ENCODE measurements at places on chromosomes 1 and 21.

DNA sequence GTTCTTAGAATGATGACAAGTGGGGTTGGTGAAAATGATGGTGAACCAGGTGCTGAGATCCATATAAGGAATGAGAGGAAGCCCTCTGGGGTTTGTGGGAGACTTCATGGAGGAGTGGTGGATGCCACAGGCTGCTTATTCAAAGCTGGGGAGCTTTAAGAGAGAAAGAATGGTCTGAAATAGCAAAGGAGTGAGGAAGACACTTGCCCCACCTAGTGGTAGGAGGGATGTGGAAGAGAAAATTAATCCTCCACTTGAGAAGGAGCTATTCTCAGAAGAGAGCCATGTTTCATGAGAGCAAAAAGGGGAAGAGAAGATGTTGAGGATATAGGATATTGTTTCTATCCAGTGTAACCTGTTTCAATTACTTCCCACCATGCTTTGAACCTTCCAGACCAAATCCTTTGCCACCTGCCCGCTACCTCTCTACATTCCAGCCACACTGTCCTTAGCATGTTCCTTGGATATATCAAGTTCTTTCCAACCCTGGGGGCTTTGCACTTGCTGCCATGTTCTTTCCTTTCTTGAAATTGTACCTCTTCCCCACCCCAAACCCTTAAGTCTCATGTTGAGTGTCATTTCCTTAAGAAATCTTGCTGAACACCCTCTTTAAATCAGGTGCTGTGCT lies 19.6 kb upstream of the ZNF648 start:
- DNase-seq, result no peak

- DNase-seq, result no peak
Observed at GRCh38 chr1:190667914-190668313, 190.2 kb upstream of the BRINP3 start.

DNA sequence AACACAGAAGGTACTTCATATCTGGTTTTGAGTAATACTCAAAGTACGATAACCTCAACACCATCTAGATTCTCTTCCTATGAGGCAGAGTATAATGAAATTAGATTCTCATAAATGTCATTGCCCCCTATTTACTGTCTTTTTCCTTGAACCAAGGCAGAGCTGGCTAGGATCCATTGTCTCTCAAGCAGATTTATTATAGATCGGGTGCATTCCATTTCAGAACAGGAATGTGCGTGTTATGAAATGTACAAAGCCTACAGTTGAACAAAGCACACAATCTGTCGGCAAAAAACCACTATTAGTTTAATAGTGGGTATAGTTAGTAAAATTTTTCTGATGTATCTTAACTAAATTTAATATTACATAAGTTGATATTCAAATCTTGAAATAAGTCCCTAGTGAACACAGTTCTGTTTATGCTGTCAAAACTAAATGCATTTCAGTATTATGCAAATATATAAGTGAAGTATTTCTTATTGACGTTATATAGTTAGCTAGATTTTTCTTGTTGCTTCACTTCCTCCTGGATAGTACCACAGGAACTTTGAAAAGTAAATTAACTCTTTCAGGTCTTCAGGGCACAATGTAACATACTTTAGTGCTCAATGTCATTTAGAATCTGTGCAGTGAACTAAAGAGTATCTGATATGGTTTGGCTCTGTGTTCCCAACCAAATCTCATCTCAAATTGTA lies 92.1 kb downstream of the DDAH1 start:
- no peak for DNase-seq

DNA sequence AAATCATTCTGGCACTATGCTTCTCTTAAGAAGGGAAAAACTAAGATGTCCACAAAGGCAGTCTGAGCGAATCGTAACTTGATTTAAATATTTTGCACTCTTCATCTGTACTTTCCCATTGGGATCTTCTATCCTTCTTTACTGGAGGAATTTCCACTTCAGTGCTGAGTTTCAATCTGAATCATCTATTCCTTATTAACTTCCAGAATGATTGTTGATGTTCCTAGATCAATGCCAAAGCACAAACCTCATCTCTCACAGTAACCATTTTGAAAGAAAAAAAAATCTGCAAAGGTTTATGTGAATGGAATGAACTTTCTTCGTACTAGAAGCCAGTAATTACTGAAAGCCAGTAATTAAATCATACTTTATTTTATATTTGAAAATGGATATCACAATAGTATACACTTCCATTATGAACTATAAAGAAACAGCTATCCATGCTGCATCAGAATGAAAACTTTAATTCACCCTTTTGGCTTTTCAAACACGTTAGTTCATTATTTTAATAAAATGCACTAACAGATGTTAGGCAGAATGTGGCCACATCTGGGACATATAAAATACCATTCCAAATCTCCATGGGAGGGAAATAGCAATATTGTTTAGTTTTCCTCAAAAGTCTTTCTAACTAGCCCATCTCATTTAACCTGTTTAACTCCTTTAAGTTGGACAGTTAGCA lies 5.5 kb upstream of the RNF2 start:
- DNase-seq, result no peak

DNA sequence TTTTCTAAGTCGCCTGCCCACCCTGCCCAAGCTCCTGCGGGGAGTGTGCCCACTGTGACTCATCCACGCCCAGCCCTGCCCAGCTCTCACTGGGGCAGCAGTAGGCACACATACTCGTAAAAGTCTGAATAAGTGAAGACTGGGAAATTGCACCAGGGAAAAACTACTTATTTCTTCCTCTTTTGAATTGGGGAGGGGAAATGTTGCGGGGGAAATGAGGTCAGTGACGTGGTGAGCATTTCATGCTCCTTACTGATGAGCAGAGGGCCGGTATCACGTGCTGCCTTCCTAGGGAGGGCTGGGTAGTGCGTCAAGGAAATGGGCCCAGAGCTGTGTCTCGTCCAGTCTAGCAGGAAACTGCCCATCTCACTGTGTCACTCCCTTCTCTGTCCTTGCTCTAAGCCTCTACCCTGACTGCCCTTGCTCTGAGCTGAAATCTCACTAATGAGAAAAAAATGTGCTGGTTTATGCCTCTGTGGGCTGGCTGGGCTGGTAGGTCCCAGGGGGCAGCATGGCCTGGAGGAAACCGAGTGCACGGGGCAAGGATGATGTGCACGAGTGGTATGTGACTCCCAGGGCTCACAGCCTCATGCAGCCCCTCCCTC lies 13.5 kb upstream of the TNFRSF1B start:
- DNase-seq, result peak; percentile 48

DNA sequence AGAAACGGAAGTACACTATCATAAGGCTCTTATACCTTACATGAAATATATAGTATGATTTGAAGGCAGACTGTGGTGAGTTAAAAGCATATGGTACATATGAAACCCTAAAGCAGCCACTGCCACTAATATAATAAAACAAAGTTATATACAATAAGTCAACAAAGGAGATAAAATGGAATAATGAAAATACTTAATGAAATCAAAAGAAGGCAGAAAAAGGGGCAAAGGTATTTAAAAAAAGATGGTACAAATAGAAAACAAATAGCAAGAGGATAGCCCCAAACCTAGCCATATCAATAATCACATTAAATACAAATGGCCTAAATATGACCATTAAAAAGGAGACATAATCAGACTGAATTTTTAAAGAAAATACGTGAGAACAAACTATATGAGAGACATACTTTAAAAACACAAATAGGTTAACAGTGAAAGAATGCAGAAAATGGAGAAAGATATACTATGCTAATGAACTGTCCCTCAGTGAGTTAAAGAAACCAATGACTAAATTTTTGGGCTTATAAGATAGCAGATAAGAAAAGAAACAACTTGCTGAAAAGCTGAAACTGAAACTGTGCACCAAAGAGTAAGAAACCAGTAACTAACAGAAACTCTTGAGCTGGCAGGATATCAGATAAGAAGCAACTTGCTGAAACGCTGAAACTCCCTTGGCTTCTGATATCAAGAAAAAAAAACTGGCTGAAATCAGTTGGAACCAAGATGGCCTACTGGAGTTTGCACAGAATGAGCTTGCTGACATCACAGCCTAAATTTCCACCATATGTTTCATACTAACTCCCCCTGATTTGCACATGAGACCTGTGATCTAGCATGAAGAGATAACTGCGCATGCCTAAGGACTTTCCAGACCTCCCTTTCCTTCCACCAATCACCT lies 44.3 kb upstream of the IL10 start:
- DNase-seq, result no peak

GRCh38 chr1:192147221-192147620 lies 11.0 kb upstream of the RGS18 start:
- DNase-seq, result no peak

- no peak for DNase-seq
Observed at GRCh38 chr1:32539584-32540571, 651 bp downstream of the ZBTB8A start.

DNA sequence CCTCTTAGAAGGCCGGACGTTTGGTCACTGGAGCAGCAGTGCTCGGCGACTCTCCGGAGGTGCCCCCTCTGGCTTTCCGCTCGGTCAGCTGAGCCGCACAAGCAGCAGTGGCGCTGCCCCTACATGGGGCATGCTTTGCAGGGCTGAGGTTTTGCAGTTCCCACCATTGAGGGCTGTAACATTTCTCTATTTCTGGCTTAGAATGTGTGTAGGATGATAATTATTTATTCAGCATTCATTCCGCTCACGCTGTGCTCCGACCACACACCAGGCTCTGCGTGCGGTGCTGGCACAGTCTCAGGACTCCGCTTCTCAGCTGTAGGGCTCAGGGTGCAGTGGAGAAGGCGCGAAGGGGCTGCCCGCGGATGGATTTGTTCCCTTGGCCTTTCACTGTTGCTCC lies 119.5 kb downstream of the PCBP3 start:
- no peak for DNase-seq

DNA sequence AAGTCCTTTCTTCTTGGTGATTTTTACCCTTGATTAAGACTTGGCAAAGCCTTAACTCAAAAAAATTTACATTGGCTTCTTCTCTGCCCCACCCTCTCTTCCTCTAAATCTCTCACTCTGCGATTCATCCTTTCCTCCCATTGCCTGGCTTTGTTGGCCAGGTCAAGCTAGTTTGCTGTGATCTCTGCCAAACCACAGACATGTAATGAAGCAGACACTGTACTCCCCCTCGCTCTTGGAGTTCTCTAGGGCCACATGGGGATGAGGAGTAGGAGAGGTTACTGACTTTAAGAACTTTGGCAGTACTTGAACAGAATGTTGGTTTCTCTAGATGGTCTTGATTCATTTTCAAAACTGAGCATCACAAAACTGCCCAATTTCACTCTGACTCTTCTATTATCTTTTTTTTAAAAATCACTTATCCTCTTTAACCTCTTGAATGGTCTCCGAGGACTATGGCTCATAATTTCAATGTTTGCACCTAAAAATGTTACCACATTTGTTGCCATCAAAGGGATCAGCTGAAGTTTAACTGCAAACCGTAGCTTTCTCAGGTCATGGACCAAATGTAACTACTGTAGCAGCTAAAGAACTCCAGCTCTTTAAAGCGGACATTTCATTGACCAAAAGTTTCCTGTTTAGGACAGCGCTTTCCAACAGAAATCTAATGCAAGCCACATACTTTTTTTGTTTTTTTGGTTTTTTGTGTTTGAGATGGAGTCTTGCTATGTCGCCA lies 62.7 kb upstream of the IPO9 start:
- peak; percentile 84 for DNase-seq

All from GOT3 (cell line).